ENCODE measurements at places on chromosomes 1 and 21.

- DNase-seq: no peak
Measured at GRCh38 chr1:69171248-69171647, 396.5 kb upstream of the LRRC7 start.

DNA sequence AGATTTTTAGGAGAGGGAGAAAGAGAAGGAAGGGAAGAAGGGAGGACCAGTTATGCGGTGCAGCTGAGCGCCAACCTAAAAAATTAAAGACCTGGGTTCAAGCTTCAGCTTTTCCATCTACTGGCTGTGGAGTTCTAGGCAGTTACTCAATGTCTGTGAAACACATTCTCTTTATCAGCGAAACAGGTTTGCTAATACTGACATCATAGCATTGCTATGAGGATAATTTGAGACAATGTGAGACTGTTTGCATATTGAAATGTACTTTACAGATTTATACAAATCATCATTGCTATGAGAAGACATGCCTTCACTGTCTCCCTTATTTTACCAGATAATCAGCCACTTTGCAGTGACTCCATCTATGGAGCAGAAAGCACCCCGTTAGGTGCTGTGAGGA lies 222.9 kb upstream of the SGIP1 start:
- DNase-seq: no peak

DNA sequence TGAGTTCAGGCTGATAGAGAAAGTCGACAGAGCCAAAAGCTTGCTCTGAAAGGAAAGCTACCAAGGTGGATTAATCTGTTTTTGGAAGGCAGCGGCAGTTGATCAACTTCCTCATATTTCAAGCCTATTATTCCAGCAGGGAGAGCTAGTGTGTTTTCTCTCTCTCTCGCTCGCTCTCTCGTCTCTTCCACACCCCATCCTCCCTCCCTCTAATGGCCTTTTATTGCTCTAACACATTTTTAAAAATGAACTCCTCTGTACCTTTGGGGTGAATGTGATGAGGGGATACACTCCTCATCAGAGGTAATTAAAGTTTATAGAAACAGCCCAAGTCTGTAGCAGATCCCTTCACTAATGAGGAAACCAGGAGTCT lies 126.4 kb downstream of the CLIC6 start:
- no peak for DNase-seq

DNA sequence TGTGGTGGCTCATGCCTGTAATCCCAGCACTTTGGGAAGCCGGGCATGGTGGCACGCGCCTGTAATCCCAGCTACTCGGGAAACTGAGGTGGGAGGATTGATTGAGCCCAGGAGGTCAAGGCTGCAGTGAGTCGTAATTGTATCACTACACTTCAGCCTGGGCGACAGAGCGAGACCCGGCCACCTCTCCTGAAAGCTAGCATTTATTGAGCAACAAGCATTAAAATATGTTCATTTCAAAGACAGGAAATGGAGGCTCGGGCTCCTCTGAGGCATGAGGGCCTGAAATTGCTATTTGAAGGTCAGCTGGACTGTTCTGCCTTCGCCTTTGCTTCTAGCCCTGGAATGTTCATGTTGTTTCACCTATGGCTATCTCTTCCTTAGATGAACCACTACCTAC lies 34.5 kb downstream of the SPATA21 start:
- no peak for DNase-seq

DNA sequence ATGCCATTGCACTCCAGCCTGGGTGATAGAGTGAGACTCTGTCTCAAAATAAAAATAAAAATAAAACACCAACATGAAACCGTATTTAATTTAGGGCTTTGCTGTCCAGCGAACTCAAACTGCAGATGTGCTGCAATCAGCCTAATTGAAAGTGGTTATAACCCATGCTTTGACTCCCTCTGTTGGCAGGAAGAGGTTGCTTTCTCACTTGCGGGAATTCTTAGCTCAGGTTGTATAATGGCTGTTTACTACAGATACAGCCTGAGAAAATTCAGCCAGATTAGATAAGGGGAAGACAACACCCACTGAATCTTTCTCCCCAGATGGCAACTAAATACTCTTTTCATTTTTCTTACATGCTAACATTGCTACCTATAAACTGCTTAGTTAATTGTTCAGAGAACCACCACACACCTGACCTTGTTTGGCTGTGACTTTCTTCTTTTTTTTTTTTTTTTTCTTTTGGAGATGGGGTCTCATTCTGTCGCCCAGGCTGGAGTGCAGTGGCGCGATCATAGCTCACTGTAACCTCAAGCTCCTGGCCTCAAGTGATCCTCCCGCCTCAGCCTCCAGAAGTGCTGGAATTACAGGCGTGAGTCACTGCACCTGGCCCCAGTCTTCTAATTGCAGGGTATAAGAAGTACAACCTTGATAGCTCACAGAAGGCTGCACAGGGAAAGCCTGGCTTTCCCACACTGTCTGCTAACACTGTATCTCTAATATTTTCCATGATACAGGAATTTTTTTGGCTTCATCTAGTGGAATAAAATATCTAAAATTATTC lies 34.6 kb downstream of the DNTTIP2 start:
- peak; percentile 64 for DNase-seq

DNA sequence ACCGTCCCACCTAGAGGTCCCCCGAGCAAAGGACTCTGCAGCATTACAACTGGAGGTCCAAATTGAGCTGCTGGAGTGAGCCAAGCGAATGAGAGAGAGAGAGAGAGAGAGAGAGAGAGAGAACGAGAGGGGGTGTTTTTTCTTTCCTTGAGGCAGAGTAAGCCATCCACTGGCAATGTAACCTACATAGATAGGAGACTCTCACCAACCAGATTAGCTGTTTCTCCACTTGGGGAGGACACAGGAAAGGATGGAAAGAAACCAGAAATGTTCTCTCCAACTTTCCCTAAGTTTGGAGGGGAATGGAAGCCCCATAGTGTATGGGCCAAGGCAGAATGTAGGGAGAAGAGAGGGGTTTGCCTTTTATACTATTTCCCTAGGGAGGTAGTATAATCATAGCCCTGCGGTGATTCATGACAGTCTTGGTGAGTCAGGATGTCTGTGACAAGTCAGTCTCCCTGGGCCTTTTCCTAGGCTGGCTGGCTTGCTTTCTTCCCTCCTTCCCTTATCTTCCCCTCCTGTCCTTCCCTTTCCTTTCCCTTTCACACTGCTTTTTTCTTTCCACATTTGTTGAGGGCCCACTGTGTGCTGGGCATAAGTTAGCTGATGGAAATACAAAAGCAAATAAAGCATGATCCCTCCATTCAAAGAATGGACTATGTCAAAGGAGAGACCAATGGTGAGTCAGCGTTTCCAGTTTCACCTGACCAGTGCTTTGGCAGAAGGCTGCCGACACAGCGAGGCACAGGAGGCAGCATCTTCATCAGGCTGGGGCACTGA lies 7.1 kb downstream of the FNDC7 start:
- no peak for DNase-seq

GRCh38 chr1:36133484-36133883 lies 8.5 kb upstream of the COL8A2 start:
- DNase-seq: peak; percentile 44

- DNase-seq: no peak
Measured at GRCh38 chr1:170721621-170722020, 57.7 kb downstream of the PRRX1 start.

- no peak for DNase-seq
Measured at GRCh38 chr1:41950820-41951219, 32.1 kb upstream of the HIVEP3 start.

- DNase-seq: no peak
Measured at GRCh38 chr1:153506831-153507413, 28.9 kb downstream of the S100A6 start.

GRCh38 chr1:227889047-227889862 lies 58.5 kb downstream of the WNT9A start:
- peak; percentile 27 for DNase-seq

GRCh38 chr1:245932302-245932972 lies 574.6 kb downstream of the SMYD3 start:
- no peak for DNase-seq

- DNase-seq: peak; percentile 84
Measured at GRCh38 chr1:43067977-43068751, 103.9 kb downstream of the EBNA1BP2 start.

GRCh38 chr1:29298246-29298645 lies 61.9 kb downstream of the PTPRU start:
- DNase-seq: no peak

GRCh38 chr1:35644204-35644603 lies 2.9 kb upstream of the PSMB2 start:
- no peak for DNase-seq

GRCh38 chr1:154418923-154419619 lies 13.9 kb downstream of the IL6R start:
- no peak for DNase-seq

DNA sequence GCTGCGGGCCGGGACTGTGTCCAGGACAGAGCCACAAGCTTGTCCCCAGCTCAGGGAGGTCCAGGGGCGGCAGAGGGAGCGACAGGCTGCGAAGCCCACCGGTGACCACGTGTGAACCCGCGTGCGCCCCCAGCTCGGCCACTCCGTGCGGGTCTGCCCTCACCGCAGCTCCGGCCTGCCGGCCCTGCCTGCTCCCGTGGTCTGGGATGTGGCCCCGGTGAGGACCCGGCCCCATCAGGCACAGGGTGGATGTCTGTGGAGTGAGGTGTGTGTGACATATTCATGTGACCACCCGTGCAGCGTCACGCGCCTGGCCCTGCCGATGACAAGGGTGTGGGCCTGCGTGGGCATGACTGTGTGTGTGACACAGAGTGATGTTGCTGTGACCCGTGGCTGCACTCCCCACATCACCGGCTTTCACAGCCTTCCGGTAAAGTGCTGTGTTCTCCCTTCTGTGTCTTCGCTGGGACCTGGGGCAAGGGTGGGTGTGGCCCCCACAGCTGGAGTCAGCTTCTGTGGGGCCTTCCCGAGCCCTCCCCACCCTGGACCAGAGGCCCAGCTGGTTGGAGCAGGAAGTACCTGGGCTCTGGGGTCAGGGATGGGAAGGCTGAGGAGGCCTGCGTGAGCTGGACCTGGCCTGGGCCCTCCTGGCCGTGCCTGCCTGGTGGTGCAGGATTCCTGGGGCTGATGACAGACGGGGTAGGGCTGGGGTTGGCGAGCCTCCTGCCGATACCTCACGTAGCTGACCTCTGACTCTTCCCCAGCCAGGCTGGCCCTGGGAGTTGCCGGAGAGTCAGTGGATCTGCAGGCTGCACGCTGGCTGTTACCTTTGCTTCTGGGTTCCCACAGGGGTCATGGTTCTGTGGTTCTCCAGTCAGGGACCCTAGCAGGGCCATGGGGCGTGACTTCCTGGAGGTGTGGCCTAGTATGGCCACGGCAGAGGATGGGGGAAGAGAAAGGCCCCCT lies 4.1 kb downstream of the RNF223 start:
- DNase-seq: no peak

- DNase-seq: peak; percentile 61
Measured at GRCh38 chr1:45499415-45499769, 481 bp downstream of the CCDC163 start.

GRCh38 chr1:9410737-9411297 lies 118.1 kb downstream of the SPSB1 start:
- DNase-seq: peak; percentile 43

DNA sequence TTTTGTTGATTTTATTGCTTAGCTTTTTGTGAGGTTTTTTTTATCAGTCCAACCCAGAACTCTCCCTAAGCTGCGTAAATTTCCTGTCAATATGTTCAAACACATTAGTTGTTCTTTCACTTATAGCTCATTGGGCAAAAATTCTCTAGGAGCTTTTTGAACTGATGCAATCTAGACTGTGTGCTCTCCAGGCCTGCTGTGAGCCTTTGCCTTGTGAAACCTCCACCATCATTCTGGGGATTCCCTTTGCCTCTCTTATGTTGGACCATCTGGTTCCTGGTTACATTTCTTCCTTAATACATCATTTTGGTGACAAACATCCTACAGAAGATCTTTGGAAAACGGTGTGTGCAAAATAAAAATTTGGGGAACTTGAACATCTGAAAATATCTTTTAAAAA lies 247.2 kb downstream of the LRRC7 start:
- no peak for DNase-seq

DNA sequence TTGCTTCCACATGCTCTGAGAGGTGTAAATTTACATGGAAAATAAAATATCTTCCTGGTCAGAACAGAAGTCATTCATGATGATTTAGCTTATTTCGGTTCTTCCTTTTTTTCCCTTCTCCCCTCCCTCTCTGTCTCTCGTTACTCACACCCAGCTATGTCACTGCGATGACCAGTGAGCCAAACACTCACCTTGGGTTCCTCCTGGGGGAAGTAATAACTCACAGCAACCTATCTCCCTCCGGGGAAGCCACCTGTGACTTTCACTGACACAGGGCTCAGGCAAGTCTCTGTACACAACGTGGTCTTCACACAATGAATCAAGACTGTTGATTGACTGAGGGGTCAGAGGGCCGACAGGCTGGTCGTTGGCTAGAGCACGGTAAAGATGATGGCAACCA lies 135.3 kb upstream of the VANGL1 start:
- DNase-seq: no peak

- DNase-seq: no peak
Measured at GRCh38 chr1:192003295-192004077, 154.8 kb upstream of the RGS18 start.

DNA sequence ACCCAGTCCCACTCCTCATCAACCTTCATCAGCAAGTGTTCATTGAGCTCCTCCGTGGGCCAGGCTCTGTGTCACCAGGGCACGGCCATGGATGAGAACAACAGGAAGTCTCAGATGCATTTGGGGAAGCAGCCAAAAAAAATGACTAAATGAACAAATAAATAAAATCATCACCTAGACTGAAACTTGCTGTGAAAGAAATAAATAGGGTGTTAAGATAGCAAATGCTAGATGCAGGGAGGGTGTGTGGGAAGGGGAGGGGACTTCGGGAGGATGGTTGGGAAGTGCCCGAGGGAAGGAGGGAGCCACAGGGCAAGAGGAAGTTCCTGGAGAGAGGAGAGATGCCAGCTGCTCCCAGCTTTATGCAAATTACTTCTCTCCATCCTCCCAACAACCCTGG lies 696.7 kb downstream of the PTPRU start:
- DNase-seq: no peak

GRCh38 chr1:78650114-78650660 lies 556 bp downstream of the IFI44 start:
- no peak for DNase-seq

- DNase-seq: no peak
Measured at GRCh38 chr1:166119471-166119965, 47.3 kb downstream of the FAM78B start.
